Stimulated activated CD8-positive, alpha-beta memory T cell treated with anti-CD3 and anti-CD28 coated beads, Interleukin-4, amount 100 ng/mL, for 24 hours (primary cell): ENCODE measurements at places on chromosomes 1 and 21.
A peak's percentile ranks its signal among the peaks of the same experiment; 100 is the strongest.

DNA sequence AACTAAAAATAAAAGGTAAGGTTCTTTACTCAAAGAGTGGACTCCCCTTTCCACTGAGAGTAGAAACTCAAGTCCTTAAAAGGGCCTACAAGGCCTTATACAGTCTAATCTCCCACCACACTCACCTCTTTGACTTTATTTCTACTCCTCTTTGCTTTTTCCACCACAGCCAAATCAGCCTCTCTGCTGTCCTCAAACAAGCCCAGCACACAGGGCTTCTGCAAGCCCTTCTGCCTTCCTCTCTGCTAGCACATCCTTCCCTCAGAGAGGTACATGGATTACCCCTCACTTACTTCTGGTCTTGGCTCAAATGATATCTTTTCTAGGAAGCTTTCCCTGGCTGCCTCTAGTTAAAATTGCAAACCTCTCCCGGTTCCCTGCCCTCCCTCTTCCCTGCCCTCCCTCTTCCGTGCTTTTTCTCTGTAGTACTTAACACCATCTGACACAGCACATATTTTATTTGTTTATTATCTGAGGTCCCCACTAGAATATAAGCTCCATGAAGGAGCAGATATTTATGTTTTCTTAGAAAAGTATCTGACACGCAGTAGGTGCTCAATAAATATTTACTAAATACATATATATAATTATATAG is 1.7 kb downstream of the LYST start:
- DNase-seq, result no peak

DNA sequence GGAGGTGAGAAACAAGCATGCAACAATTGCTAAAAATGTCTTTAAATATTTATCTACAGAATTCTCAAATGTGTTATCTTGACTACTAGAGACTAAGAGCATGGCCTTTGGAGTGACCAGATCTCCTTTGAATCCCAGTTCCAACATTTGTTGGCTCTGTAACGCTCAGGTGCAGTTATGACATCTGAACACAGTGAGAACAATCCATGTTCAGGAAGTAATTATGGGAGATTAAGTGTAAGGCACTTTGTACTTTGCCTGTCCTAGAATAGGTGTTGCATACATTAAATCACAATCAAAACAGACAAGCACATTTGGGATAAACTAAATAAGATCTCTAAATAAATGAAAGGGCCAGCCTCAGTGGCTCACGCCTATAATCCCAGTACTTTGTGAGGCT is 454.5 kb downstream of the SMYD3 start:
- no peak for DNase-seq

- peak; percentile 1 for DNase-seq
These were observed 18.6 kb downstream of the FAM151A start for GRCh38 chr1:54604572-54605370.

DNA sequence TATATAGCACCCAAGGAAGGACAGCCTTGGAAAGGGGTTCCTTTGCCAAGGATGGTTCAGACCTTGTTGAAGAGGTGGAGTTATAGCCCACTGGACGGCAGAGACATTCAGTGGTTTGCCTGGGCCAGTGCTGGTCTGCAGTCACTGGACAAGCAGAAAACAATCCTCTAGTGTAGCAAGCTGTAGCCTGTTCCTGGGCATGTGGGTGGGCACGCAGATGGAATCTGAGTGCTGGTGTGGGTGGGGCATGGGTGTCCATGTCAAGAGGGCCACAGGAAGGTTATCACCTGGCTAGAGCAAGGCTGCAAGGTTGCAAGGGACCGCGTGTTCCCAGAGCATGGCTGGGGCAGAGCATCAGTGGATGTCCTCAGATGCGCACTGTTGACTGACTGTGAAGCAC is 244.7 kb downstream of the PTPRU start:
- DNase-seq, result no peak
